Astrocyte of the spinal cord (primary cell): ENCODE measurements at places on chromosomes 11 and 22.

DNA sequence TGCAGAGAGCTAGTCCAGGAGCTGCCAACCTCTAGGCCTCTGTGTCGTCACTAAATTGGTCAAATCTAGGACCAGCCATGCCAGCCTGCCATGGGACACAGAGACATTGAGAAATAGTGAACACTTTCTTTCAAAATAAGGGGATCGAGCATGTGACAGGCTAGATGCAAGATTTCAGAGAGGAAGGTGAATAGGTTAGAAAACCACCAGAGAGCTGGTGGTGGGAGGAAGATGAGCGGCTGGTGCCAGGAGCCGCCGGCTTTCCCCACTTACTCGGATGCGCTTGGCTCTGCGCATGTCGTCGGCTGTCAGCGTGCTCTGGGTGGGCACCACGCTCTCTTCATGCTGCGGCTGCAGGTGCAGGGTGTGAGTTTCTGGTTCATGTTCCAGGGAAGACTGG is 35.4 kb upstream of the NFRKB start:
- DNase-seq = no peak

DNA sequence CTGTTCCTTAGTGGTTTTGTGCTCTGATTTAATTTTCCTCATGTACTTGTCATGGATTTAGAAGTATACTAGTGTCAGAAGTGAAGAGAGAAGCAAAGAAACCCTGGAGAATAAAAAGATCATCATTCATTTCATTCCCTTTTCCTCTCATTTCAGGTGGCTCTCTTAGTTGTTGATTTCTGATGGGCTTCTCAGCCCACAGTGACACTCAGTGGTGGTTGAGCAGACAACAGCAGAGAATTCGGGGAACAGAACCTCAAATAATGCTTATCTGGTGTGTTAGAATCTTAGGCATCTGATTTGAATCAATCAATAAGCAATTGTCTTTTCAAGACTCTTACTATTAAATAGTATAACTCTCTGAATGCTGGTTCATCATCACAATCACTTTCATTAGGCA is 1289.4 kb downstream of the FAM181B start:
- no peak for DNase-seq

GRCh38 chr22:48050836-48051235 is 1288.4 kb downstream of the TBC1D22A start:
- no peak for DNase-seq

- DNase-seq = no peak
Measured at GRCh38 chr11:18522388-18522787, 4.4 kb downstream of the TSG101 start.

DNA sequence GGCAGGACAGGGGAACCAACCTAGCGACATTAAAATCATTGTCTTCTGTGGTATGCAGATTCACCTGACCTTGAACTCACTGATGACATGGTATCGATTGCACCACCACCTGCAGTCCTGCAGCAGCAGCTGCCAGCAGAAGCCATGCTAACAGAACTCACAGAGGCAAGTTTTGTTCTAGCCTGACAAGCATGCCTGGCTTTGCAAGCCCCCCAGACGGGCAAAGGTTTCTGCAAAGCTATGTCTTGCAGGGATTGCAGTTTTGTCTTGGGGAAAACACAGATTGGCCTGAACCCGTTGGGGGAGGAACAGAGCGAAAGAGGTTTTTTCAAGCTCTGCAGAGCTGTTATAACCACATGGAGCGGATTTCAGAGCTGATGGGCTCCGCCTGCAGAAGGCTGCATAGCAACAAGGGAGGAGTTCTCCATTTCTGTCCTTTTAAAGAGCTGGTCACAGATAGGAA is 221.0 kb downstream of the HIPK3 start:
- DNase-seq = no peak
